ENCODE measurements at places on chromosomes 5 and 9.
A peak's percentile ranks its signal among the peaks of the same experiment; 100 is the strongest.

DNA sequence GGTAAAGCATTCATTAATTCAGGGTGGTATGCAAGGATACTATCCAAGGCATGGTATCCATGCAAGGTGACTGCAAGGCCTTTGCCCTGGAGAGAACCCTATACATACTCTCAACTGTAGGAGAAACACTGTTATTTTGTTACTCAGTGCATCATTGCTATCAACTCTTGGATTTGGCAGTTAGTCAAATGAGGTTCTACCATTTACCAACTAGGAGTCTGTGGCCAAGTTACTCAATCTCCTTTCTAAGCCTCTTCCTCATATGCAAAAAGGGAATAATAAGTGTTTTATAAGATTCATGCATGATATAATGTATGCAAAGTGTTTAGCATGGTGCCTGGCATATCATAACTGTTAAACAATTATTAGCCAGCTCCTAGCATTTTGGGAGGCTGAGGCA lies 4.0 kb downstream of the PCDHGC3 start:
- DNase-seq, result peak; percentile 2

- no peak for DNase-seq
Observed at GRCh38 chr5:123157791-123158581, 68.9 kb downstream of the PRDM6 start.

DNA sequence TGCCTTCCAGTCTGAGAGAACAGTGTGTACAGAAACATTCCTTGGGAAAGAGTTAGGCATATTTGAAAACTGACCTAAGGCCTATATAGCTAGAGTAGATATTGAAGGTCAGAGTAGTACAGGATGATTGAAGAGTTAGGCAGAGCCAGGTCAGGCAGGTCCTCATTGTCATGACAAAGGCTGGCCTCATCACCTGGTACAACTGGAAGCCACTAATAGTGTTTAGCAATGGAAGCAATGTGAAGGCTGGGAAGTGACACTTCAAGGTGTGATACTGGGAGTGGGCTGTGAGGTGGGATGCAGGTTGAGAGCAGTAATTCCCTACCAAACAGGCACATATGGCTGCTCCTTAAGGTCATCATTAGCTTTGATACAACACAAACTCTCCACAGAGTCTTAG lies 123.6 kb upstream of the CCNH start:
- DNase-seq, result no peak

GRCh38 chr5:68261169-68261568 lies 45.6 kb downstream of the PIK3R1 start:
- DNase-seq, result no peak

- no peak for DNase-seq
Observed at GRCh38 chr5:59600153-59600552, 293.4 kb downstream of the PDE4D start.

GRCh38 chr9:76644647-76645250 lies 119.5 kb upstream of the PCA3 start:
- DNase-seq, result no peak

- DNase-seq, result no peak
Observed at GRCh38 chr5:133453831-133454230, 158.5 kb downstream of the FSTL4 start.

DNA sequence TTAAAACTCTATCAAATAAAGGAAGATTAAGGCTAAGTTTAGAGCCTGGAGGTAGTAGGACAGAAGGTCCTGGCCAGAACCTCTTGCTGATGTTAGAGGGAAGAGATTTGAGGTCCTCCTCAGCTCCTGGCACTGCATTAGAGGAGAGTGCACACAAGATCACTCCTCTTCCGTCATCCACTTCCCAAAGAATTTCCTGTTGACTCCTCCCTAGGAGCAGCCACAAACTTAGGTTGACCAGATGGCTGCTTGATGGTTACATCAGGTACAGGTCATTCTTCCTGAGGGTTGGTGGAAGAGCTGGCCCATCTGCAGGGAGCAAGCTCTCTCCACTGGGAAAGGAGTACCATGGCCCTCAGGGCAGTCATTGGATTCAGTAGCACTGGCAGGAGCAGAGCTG lies 93.9 kb upstream of the IL33 start:
- DNase-seq, result no peak

DNA sequence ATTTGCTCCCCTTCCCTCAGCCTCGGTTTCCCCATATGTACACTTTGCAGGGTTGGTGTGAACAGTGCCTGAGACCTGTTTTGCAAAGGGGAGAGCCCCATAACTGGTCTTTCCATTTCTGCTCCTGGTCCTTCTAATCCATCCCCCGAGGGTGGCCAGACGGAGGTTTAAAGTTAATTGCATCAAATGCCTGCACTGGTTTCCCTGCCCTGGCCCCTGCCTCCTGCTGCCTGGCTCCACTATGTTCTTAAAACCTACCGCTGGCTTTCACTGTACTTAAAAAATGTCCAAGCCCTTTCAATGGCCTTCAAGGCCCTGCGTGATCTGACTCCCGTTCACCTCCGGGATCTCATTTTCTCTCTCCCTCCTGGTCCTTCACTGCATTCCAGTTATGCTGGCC lies 183.0 kb downstream of the RGS3 start:
- no peak for DNase-seq

DNA sequence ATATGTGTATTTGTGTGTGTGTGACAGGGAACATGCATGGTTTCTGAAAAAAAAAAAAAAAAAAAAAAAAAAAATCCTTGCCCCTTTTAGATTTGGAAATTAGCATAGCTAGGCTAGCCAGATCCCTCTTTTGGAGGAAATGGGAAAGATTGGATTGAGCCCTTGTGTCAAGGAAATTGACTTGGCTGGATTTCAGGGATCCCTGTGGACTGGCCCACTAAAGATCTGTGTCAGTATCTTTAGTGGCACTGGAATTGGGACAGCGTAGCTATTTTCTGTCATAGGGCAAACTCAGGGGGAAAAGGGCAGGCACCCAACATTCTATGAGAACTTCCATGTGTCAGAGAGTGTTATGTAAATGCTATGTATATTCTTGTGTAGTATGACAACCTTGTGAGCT lies 35.4 kb downstream of the SH3GL2 start:
- DNase-seq, result no peak

GRCh38 chr5:92729088-92729487 lies 851.9 kb downstream of the NR2F1-AS1 start:
- no peak for DNase-seq

- no peak for DNase-seq
Observed at GRCh38 chr5:96590796-96591195, 71.4 kb upstream of the CAST start.

DNA sequence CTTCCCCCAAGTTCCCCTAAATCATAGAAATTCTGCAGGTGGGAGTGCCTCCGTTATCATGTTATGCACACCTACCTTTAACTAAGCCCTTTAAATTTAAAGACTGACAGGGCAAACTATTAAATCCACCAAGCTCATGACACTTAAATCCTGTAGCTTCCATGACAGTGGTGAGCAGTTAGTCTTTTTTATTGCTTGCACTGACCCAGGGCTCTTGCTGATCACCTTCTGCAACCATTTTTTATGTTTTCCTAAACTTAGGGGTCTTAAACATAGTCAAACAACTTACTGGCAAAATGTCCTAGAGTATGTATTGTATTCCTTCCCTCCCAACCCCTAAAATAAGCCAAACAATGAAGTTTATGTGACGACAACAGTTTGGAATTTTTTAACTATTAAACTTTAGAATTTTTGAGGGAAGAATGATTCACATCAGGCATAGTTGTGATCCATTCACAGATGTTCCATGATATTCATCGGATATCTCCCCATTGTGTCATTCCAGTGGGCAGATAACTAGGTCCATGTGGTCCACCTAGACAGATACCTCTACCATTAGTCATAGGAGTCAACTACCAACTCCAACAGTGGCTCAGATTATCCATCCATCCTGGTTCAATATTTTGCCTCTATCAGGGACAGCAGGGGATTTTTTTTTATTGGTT lies 283.1 kb downstream of the ADAMTS6 start:
- DNase-seq, result no peak

GRCh38 chr9:116987721-116988485 lies 300.8 kb downstream of the TRIM32 start:
- DNase-seq, result no peak

GRCh38 chr5:119315516-119315949 lies 40.3 kb upstream of the TNFAIP8 start:
- peak; percentile 25 for DNase-seq

DNA sequence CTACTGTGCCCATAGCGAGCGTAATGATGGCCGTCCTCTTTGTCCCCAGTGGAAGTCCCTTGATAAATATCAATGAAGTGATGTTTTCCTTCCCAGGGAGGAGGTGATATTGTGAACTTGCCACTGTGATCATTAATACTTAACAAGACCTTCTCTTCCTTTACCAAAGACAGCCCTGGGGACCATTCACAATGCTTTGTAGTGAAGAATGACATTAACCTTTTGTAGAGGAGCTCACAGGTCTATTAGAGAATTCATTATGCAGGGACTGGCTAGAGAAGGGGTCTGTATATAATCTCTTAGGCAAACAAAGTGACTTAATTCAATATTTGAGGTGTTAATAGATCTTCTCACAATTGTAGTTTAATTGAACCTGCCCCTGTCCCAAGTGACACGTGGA lies 452.9 kb upstream of the DMAC1 start:
- no peak for DNase-seq

DNA sequence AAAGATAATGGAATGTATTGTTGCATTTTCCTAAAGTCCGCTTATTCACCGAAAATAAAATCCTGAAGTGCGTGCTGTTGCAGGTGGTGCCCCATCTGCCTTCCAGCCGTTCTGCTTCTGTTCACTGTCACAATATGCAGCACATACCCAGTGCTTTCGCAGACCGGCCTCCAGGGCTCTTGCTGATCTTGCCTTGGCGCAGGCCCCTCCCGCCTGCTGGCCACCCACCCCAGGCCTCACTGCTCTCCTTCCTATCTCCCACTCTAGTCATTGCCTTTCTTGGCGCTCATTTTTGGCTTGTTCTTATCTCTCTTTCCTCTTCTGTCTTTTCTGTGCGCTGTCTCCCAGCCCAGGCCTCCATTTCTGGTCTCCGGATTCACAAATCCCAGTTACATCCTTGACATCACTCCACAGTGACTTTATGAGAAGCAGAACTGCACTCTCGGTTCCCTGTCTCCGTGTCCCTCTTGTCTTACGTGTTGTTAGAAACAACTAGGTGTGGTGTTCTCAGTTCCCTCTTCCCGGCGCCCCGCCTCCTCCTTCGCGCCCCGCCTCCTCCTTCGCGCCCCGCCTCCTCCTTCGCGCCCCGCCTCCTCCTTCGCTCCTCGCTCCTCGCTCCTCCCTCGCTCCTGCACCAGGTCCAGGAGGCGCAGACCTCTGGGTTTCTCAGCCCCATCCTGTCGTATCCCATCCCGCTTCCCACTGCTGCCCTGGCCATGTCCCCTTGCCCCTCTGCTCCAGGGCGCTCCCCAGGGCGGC lies 201.7 kb upstream of the OTULINL start:
- DNase-seq, result no peak

GRCh38 chr9:24464319-24464951 lies 81.3 kb downstream of the IZUMO3 start:
- DNase-seq, result no peak

GRCh38 chr5:134112726-134113362 lies 1.6 kb upstream of the TCF7 start:
- DNase-seq, result no peak

Measured in GF-D8 (cell line).